Stimulated activated CD4-positive, alpha-beta T cell treated with anti-CD3 and anti-CD28 coated beads, Interleukin-15, amount 100 ng/mL, for 24 hours (primary cell): ENCODE measurements at places on chromosomes 2 and 18.

DNA sequence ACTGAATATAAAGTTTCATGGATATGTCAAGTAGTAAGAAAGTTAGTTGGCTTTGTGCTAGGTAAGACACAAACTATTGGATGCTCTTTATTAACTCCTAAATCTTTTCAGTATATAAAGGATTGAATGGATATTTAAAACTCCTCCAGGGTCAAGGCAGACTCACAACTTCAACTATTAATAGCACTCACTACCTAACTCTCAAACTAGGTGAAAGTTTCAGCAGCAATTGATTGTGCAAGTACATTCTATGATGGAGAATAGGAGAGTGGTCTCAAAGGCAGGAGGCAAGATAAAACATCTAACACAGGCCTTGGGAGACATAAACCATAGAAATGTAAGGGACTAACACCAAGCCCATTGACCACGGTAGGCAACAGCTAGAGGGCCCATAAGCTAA lies 328.9 kb upstream of the CHAC2 start:
- no peak for DNase-seq

- DNase-seq = no peak
Measured at GRCh38 chr2:22283436-22283835, 1101.5 kb upstream of the KLHL29 start.

- no peak for DNase-seq
Measured at GRCh38 chr2:203579730-203580129, 44.6 kb upstream of the RAPH1 start.

GRCh38 chr18:75799449-75800330 lies 372.2 kb upstream of the SMIM21 start:
- no peak for DNase-seq

- DNase-seq = no peak
Measured at GRCh38 chr18:11857177-11857887, 6.1 kb downstream of the CHMP1B start.

- DNase-seq = no peak
Measured at GRCh38 chr2:217919781-217920351, 82.9 kb downstream of the TNS1 start.

GRCh38 chr2:220433131-220433530 lies 805.7 kb downstream of the SLC4A3 start:
- no peak for DNase-seq

GRCh38 chr2:197805715-197806633 lies 1.6 kb downstream of the PLCL1 start:
- no peak for DNase-seq

GRCh38 chr18:56036741-56037140 lies 448.7 kb upstream of the TCF4 start:
- DNase-seq = no peak

DNA sequence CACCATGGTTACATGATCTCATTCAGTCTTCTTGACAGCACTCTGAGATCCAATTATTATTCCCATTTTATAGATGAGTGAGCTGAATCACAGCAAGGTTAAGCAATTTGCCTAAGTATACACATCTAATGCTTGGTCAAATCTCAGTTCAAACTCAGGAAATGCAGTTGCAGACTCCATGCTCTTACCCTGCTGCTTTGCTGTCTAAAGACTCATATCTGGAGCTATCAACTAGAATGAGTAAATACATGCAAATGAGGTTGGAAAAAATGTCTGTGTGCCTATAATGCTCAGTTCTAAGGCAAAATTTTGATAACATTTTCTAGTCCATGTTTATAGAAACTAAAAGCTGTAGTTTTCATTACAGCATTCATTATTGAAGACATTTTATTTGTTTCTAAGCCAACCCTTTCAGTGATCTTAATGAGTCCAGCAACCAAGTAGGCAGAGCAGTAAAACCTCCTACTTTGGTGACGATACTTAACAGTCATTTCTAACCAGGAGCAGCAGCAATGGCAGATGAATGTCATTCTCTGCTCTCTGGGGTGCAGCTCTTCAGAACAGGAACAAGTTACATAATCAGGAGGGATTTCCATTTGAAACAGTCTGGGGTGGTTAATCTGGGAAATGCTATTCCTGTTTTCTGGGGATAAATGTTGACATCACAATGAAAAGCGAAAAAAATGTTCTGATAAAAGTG lies 396.8 kb upstream of the UBE2E3 start:
- no peak for DNase-seq

- DNase-seq = no peak
Measured at GRCh38 chr2:64202206-64202845, 58.1 kb upstream of the PELI1 start.

- no peak for DNase-seq
Measured at GRCh38 chr2:120161190-120161589, 62.0 kb downstream of the TMEM185B start.

DNA sequence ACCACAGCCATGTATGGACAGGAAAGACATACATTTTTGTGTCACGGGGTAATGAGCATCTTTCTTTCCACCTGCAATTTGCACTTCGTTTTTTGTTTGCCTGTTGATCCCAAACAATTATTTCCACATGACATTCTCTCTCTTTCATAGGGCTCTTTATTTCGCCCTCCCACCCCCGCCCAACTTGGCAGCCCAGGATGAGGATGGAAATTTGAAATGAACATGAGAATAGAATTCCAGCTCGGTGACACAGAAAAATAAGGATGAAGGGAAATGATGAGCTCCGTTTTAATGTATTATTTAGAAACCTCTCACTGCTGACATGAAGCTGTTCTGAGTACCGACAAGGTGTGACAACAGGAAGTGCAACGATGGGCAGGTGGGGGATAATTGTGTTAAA lies 443.3 kb downstream of the SOCS6 start:
- DNase-seq = no peak

DNA sequence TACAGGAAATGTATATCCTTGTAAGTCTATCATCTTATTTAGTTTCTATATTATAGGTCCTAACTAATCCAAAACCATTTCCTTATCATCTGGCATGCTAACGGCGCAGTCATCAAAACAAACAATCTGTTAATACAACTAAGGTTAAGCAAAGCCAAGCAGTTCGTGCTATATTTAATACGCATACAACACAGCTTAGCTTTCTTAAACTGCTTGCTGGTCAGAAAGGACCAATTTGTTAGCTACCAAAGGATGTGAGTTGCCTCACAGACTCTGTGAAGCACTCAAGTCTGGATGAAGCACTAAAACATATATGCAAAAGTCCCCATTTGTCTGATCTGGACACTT lies 67.0 kb downstream of the ZEB2 start:
- no peak for DNase-seq

- DNase-seq = peak; percentile 29
Measured at GRCh38 chr2:80238692-80239469, 65.7 kb downstream of the LRRTM1 start.

GRCh38 chr2:179129574-179130238 lies 79.8 kb upstream of the CCDC141 start:
- DNase-seq = no peak

DNA sequence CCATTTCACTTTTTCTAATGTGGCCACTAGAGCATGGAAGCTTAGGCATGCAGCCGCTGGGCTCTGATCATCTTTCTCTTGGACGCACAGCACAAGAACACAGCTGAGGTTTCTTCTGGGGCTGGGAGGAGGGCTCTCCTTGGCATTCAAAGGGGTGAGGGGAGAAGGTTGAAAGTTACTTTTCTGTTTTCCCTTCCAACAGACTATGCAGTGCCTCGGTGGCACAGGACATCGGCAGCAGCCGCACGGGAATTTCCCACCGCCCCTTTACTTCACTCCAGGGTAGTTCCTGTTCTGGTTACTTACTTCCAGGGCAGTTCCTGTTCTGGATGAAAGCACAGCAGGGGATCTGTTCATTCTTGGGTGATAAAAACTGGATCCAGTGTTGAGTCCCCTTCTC lies 18.9 kb upstream of the MAL start:
- no peak for DNase-seq

- DNase-seq = no peak
Measured at GRCh38 chr2:228860601-228861285, 410.3 kb downstream of the PID1 start.

- no peak for DNase-seq
Measured at GRCh38 chr2:146615778-146616177, 1229.1 kb upstream of the ACVR2A start.

DNA sequence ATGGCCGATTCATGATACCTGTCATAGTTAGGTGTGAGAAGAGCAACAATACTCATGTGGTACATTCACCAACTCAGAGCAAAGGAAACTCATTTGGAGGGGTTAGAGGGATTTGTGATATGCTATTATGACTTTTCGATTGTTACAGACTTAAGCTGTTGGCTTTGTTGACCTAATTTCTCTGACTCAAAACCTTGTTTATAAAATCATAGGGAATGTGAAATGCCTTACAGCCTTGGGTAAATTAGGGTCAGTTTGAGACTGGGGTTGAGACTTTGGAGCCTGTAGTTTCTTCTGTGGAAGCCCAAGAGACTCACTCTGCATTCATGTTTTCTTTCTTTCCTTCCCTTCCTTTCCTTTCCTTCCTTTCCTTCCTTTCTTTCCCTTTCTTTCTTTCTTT lies 261.9 kb downstream of the LRRTM1 start:
- no peak for DNase-seq

GRCh38 chr2:12217175-12217574 lies 470.7 kb downstream of the LPIN1 start:
- DNase-seq = no peak

- DNase-seq = peak; percentile 84
Measured at GRCh38 chr2:196176142-196176738, 4.9 kb upstream of the STK17B start.

DNA sequence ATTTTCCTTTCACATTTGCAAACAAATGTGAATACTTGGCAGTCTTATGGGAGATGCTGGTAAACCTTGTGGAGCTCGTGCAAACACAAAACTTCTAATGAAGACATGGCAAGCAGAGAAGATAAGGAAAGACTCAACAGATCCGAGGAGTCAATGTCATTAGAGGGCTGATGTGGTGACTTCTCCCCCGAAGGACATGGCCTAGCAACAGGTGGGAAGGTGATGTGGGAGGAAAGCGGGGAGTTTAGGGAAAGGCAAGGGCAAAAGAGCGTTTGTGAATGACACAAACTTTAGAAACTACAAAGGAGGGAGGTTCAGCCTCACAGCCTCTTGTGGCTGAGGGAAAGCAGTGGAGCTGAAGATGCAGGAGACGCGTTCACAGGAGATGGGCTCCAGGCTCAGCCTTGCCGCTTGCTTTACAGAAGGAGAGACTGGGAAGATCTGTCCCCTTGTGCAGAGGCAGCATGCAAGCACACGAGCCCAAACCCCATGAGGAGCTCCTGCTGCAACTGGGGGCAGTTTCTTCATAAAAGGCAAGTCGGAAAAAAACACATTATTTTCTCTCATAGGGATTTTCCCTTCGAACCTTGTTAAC lies 86.6 kb downstream of the SOWAHC start:
- DNase-seq = no peak

GRCh38 chr2:176268976-176269318 lies 295 bp upstream of the MTX2 start:
- DNase-seq = no peak

DNA sequence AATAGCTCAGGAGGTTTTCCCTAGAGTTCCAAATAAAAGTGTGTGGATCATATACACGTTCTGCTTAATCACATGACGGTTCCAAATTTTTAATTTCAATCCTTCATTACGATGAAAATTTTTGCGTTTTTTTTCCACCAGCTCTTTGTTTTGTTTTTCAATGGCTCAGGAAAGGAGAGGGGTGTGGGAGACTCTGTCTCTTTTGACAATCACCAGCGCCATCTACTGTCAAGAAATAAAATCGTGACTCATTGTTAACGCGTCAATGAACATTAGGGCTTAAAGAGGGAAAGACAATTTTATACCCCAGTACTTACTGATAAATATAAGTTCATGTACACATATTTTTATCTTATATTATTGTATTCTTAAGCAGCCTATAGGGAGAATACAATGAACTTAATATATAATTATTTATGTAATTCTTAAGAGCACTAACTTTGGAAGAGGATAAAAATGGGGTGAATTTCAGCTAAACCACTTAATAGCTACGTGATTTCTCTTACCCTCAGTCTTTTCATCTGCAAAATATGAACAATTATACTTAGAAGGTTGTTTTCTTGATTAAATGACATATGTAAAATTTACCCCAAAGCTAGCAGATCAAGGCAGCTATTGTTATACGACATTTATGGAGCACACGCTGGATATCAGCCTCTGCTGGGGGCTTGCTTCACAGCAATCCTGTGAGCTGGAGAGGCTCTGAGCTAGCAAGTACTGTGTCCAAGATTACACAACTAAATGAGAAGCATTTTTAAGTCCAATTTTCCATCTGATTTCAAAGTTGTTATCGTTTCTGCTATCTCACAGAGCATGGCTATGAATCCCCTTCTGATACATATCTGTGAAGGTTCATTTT lies 47.4 kb upstream of the RMDN2 start:
- DNase-seq = no peak

- no peak for DNase-seq
Measured at GRCh38 chr2:89837962-89838625, 1146.6 kb downstream of the RPIA start.

DNA sequence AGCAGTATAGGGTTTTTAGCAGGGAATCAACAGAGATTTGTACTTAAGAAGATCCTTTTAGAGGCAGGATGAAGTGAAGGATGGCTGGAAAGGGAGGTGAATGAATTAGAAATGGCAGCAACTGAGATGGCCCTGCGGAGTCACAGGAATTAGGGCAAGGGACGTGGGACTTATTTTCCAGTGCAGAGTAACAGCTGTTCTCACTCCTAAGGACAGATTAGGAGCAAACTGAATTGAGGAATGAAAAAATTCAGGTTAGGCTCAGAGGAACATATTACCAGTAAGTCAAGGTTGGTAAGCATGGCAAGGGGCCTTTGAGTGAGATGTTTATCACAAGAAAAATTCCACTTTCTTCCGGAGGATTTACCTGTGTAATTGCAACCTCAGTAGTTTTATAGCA lies 34.4 kb downstream of the COL4A3 start:
- DNase-seq = no peak

GRCh38 chr2:226185616-226186211 lies 613.9 kb downstream of the IRS1 start:
- DNase-seq = no peak

GRCh38 chr2:39171621-39172020 lies 50.8 kb upstream of the SOS1 start:
- no peak for DNase-seq

DNA sequence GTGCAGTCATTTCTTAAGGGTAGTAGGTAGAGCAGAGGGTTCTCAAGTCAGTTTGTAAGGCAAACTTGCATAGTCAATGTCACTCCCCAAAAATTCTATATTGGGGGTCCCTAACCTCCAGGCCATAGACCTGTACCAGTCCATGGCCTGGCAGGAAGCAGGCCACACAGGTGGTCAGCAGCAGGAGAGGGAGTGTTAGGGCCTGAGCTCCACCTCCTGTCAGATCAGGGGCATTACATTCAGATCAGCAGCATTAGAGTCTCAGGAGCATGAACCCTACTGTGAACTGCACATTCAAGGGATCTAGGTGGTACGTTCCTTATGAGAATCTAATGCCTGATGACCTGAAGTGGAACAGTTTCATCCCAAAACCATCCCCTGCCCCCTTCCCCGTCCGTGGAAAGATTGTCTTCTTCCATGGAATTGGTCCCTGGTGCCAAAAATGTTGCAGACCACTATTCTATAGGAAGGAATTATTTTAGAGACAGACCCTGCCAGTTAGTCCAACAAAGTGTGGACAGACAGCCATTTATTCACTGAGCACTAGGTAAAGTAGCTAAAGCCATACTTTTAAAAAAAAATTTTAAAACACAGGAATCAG lies 6.7 kb downstream of the COA5 start:
- DNase-seq = no peak
